ENCODE measurements at places on chromosomes 3 and 15.
A peak's percentile ranks its signal among the peaks of the same experiment; 100 is the strongest.

DNA sequence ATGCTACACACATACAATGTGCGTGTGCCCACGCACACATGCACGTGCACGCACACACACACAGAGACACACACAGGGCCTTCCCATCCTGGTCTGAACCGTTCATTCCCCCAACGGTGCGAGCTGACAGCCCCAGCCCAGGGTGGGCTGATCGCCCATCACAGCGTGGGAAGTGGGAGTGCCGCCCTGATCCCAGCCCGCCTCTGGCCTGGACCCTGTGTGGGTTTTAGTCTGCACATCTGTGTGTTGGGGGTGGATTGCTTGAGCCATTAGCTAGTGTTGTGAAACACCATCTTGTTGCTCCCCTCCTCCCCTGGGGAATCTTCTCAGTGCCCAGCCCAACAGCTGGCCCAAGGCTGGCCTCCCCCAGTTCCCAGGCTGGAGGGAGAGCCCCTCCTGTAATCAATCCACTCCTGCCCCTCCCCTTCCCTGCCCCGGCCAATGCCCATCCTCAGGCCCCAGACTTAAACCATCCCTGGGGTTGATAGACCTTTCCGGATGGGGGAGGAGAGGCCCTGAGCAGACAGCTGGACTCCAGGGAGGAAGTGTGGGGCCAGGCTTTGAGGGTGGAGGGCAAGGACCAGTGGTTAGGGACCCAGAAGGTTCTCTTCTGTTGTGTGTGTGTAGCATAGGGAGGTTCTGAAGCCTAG is 8.3 kb downstream of the SEMA3G start:
- DNase-seq: no peak

DNA sequence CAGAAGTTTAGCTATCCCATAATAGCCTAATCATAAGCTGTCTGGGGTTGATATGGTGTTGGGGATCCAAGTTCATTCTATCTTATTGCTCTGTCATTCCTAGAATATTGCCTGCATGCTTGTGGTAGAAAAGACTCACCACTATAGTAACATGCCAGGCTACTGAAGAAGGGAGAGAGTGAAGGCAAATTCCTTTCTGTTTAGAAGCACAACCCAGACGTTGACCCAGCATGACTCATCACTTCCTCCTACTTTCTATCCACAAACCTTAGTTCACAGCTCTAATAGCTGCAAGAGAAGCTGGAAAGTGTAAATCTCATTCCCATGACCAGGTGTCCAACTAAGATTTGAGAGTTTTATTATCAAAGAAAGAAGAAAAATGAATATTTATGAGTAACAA is 57.8 kb upstream of the NMD3 start:
- DNase-seq: peak; percentile 73

DNA sequence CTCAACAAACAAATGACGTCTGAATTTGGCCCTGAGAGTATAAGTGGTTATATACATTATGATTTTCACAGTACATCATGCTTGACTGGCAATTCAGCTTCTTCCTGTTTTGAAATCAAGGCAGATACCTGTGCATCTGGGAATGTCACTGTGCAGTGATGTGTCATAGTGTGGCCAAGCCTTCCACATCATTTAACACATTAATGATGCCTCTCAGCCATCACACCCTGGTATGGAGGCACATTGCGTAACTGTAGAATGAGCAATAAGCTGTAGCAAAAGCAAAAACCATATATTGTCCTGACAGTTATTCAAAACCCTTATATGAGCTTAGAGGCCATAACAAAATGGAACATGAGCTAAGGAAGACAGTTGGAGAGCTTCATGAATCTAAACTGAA is 246.0 kb downstream of the EPHA3 start:
- DNase-seq: no peak

- DNase-seq: no peak
Measured at GRCh38 chr3:13158871-13159270, 85.6 kb upstream of the IQSEC1 start.

GRCh38 chr3:17974206-17974841 is 231.9 kb upstream of the TBC1D5 start:
- no peak for DNase-seq

DNA sequence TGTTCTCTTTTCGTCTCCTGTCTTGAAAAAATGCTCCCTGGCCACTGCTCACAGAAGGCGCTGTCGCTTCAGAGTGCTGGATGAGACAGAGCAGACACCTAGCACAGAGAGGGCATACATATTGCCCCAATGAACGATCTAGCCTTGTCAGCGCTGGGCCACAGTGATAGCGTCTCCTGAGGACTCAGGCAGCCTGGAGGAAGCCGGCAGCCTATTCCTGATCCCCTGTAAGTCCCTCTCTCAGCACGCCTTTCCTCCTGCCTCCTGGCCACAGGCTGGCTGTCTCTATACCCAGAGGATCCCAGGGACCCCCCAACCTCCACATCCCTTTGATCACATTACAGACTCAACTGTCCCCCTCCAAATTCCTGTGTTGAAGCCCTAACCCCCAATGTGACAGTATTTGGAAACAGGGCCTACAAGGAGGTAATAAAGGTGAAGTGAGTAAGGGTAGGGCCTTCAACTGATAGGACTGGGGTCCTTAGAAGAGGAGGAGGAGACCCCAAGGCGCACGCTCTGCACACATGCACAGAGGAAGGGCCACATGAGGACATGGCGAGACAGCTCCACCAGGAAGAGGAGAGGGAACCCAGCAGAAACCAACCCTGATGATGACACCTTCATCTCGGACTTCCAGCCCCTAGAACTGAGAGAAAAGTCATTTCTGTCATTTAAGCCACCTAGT is 7.5 kb downstream of the PLA2G4F start:
- DNase-seq: no peak

DNA sequence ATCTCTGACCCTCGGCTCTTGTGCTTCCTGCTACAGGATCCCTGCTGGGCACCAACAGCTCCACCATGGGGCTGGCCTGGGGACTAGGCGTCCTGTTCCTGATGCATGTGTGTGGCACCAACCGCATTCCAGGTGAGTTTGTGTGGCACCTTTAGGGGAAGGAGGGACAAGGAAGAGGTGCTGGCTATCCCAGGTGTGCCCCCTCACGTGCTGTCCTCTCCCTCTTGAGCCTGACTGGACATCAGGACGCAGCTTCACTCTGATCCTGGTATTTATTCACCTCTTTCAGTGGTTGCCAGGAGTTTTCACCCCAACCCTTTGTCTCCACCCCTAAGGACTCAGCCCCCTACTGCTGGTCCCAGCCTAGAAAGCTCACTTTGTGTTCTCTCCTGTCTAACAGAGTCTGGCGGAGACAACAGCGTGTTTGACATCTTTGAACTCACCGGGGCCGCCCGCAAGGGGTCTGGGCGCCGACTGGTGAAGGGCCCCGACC is 960 bp downstream of the THBS1 start:
- no peak for DNase-seq

- DNase-seq: no peak
Measured at GRCh38 chr3:140089403-140090072, 154.6 kb downstream of the CLSTN2 start.

GRCh38 chr3:32950516-32950915 is 928 bp upstream of the CCR4 start:
- no peak for DNase-seq

- DNase-seq: no peak
Measured at GRCh38 chr15:95279277-95280019, 1048.1 kb downstream of the MCTP2 start.

- no peak for DNase-seq
Measured at GRCh38 chr3:24573576-24573975, 78.9 kb upstream of the THRB start.

DNA sequence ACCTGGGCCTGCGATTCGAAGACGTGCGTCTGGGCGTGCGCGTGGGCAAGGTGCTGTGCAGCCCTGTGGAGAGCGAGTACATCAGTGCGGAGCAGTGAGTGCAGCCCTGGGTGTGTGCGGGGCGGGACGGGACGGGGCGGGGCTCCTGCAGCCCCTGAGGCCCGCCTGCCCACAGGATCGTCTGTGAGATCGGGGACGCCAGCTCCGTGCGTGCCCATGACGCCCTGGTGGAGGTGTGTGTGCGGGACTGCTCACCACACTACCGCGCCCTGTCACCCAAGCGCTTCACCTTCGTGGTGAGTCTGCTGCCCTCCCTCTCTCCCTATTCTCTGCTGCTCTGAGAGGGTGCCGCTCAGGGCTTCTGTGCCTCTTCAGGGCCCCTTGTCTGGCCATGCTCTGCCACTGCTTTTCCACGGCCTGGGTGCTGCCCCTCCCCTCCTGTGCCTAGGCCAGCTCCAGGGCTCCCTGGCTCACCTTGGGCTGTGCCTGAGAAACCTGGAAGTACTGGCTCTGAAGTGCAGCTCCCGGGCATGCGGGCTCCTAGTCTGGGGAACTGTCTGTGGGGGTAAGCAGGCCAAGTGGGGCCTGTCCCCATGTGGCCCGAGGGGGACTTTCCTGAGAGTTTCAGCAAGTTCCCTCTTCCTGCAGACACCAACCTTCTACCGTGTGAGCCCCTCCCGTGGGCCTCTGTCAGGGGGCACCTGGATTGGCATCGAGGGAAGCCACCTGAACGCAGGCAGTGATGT is 31.8 kb downstream of the PLXNA1 start:
- no peak for DNase-seq

- no peak for DNase-seq
Measured at GRCh38 chr3:133891662-133892378, 3.9 kb downstream of the RAB6B start.

- DNase-seq: no peak
Measured at GRCh38 chr3:38556640-38557358, 60.7 kb downstream of the EXOG start.

DNA sequence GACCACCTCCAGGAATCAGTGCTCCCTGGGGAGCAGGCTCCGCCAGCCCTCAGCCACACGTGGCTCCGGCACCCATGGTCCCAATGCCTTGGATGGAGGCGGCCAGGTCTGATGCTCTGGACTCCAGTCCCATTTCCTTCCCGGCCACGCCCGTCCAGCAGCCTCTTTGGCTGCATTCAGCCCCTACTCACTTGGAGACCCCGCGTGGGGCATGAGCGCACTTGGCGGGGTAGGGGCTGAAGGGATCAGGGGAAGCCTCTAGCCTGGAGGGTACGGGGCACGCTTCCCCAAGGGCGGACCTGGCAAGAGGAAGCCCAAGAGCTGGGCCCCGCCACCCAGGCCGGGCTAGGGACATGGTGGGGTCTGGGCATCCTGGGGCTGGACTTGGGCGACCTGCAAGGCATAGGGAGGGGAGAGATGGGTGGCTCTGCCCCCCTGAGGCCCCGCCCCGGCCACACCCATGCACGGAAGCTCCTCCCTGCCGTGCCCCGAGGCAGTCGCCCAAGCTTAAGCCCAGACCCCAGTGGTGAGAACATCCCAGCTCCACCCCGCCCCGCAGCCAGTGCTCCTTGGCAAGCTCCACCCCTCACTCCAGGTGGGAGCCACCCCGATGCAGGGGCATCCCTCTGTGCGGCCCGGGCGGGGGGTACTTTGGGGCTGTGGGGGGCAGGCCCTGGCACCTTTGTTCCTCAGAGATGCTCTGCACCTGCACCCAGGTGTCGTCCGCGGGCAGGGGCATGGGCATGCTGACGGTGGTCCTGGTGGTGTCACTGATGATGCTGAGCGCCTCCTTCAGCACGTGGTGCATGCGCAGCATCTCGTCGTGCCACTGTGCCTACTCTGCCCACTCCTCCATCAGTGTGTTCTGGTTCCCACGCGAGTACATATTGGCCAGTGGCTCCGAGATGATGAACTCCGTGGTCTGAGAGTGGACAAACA is 163.5 kb downstream of the GOLGA6L4 start:
- no peak for DNase-seq

DNA sequence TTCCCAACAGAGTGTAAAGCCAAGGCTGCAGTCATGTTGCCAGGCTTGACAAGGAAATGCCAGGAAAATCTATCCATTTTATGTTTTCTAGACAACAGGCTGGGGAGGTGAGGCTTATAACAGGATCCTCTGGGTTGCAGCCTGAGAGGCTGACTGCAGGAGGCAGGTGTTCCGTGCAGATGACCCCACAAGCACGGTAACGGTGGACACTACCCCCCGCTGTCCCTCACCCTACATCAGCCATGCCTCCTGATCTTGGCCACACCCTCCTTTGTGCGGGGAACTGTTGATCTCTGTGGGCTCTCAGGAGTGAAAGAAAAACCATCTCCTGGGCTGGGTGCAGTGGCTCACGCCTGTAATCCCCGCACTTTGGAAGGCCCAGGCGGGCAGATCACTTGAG is 68.0 kb upstream of the ADPGK start:
- no peak for DNase-seq

DNA sequence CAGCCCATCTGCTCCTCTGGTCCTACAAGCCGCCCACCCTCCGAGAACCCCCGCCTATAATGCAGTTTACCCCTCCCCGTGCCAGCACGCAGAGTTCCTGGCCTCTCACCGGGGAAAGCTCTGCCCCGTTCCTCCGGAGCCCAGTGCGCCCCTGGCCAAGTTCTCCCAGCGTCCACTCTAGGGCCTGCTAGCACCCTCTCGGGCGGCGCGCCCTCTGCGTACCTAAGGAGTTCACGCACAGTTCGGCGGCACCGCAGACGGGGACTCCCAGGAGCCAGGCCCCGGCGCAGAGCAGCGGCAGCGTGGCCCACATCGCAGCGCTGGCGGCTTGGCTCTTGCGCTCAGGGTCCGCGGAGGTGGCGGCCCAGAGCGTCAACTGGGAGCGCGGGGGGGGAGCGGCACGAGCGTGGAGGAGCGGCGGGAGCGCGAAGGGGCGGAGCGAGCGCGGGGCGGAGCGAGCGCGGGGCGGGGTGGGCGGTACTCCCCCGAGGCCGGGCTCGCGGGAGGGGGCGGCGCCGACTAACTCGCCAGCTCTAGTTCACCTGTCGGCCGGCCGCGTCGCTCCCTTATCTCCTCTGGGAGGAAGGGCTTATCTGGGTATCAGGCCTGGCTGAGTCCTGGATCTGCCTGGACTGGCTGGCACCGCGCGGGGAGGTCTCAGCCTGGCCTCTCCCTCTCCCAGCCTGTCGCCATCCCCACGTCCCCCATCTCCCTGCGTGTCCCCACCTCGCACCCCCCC is at the start of gene CTSH:
CTSH (minus strand) TSS at position 378 of the 739 bp plus-strand sequence; CDS start at position 313, 65 bp downstream.
- no peak for DNase-seq

- no peak for DNase-seq
Measured at GRCh38 chr3:17195192-17195611, 310.4 kb downstream of the PLCL2 start.

DNA sequence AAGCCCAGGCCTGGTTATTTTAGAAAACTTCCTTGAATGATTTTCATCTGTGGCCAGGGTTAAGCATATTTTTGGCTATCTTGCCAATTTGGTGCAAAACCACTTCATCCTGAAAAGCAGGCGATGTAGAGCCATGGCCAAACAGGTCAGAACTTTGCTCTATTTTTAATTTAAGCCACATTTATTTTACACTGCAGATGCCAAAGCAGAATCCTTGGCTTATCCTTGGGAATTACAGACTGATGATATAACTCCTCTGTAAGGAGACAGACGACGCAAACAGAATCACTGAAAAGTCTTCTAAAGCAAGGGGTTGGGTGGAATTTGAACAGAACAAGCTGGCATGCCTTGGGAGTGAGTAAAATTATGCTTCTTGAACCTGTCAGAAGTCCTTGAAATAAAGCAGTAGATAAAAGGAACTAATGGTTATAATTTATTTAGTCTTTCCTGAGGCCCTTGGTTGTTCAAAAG is 121.9 kb downstream of the CHST2 start:
- no peak for DNase-seq

DNA sequence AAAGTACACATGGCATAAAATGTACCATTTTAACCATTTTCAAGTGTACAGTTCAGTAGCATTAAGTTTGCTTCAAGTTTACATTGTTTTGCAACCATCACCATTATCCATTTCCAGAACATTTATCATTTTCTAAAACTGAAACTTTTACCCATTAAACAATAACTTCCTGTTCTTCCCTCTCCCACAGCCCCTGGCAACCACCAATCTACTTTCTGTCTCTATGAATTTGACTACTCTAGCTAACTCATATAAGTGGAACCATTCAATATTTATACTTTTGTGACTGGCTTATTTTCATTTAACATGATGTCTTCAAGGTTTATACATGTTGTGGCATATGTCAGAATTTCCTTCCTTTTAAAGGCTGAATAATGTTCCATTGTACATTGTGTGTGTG is 19.9 kb downstream of the TMEM62 start:
- DNase-seq: no peak
